Stimulated activated naive B cell treated with anti-CD40 and anti-IgM and Interleukin-4, amounts not matched to agents 10 μg/mL and 1 μg/mL and 100 μg/mL, for 72 hours (primary cell): ENCODE measurements at places on chromosomes 11 and 22.

- DNase-seq, result no peak
These were observed 2.4 kb downstream of the MOB2 start for GRCh38 chr11:1484061-1484671.

GRCh38 chr11:93497596-93497995, 45.6 kb downstream of the SMCO4 start:
- no peak for DNase-seq

GRCh38 chr11:89327885-89328284, 150.2 kb downstream of the TYR start:
- no peak for DNase-seq

- DNase-seq, result no peak
These were observed 572.5 kb downstream of the BRD1 start for GRCh38 chr22:49255154-49255553.

- no peak for DNase-seq
These were observed 943 bp upstream of the YWHAH start for GRCh38 chr22:31943206-31943977.

DNA sequence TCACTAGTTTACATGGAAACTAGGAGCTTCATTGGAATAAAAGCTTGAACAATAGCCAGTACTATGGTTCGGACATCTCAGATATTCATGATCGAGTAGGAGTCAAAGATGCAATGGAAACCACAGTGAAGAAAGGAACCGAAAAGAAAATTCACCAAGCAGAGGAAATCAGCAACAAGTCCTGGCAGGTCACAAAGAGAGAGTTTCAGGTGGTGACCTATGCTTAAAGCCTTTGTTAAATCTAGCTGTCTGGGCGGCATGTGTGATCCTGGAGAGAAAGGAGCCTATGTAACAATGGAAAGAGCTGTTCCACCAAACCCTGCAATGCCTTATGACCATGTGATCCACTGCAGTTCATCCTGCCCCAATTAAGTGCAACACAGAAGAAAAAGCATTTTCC, 68.9 kb upstream of the POU2AF2 start:
- no peak for DNase-seq
